ENCODE measurements at places on chromosomes 11 and 22.

GRCh38 chr11:127013550-127013949, 13.0 kb upstream of the KIRREL3 start:
- DNase-seq = no peak

DNA sequence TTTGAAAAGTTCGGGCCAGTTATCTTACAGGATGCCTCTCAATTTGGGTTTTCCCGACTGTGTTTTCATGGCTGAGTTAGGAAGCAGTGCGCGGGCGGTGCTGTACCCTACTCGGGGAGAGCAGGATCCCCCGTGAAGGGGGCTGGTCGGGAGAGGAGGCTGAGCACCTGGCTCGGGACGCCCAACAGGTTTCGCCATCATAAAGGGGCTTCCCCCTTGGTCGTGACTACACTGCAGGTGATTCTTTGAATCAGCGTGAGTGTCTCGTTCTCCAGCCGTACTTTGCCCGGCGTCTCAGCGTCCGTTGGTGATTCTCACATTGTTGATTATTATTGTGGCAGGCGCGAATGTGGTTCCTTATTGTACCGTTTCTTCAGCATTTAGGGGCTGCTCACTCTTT, 46.6 kb downstream of the ST14 start:
- no peak for DNase-seq

GRCh38 chr11:133038850-133039249, 493.5 kb downstream of the OPCML start:
- DNase-seq = no peak

DNA sequence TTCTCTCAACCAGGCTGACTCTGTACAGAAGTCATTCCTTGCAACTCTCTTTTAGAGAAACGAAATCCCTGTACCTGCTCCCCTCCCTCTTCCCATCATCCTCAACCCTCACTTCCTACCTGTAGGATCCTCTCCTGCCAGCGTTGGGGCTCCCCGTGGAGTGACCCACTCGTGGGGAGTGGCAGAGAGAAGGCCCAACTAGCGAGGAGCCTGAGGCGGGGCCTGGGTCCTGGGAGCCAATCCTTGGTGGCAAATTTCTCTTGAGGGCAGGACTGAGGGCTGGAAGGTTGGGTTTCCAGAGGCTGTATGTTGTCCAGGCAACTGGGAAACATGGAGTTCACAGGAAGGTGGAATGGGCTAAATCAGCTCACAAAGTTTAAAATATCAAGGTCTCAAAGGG, 10.4 kb downstream of the NHERF4 start:
- no peak for DNase-seq

DNA sequence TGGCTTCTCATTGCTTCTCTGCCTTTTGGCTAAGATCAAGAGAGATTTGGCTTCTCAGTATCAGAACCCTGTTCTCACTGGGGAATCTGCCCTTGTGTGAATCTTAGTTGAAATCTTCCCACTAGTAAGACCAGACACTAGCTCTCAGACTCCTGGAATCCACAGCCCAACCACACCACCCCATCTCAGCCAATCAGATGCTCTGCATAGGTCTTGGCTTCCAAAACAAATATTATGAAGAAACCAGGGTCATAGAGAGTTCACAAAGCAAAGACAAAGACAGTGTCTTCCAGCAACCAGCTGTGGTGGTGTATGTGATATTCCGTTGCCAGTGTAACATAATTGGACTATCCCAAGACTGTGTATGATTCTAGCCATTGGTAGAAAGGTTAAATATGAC, 5.4 kb downstream of the OR8B12 start:
- DNase-seq = no peak

DNA sequence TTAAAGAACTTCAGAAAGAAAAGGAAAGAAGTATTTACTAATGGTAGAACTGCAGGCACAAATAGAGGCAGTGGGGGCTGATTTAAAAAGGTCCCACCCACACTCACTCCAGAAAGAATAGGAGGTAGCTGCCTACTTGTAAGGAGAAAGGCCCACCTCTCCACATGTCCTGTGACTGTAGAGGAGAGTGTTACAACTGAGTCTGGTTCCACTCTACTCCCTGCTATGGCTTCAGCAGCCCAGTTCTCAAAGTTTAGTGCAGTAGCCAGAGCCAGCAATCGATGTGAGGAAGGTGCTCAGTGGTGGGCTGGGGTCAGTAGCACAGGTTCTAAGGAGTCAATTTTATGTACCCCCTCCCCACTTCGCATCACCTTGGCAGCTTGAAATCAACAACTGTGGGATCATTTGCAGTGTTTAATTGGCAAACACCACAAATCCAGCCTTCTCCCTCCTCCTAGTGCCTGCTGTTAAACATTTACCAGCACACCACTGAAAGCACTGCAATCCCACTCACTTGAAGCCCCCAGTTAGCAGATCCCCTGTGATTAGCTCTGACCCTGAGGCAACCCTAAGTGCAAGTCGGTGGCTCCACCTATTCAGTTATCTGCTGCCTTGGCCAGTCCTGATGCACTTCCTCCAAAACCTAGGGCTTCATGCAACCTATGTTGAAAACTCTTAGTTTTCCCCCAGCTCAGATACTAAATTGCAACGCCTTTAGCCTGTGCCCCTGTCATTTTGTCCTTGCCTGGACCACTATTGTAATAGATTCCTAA, 146.6 kb downstream of the BBOX1 start:
- DNase-seq = no peak

DNA sequence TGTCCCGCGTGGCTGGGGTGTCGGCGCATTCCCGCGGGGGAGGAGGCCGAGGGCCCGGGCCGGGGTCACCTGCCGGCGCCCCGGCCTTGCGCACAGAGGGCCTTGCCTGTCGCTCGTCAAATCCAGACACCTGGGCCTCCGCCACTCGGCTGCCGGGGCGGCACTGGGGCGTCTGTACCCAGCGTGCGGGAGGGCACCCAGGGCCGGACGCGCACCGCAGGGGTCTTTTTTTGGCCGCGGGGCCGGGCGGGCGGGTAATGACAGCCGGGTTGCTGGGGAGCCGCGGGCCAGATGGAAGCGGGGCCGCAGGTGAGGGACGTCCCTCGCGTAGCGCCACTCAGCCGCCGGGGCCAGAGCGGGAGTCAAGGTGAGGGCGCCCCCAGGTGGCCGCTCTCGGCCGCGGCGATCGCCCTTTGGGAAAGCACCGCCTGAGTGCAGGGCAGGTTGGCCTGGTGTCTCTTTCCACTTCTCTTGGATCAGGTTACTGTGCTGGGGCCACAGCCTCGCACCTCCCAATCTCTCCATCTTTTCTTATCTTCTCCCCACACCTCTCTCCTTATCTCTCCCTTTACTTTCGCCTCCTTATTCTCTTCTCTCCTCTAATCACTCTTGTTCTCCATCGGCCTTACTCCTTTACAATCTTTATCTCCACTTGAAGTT, 3.5 kb downstream of the PHLDB1 start:
- DNase-seq = peak; percentile 77

DNA sequence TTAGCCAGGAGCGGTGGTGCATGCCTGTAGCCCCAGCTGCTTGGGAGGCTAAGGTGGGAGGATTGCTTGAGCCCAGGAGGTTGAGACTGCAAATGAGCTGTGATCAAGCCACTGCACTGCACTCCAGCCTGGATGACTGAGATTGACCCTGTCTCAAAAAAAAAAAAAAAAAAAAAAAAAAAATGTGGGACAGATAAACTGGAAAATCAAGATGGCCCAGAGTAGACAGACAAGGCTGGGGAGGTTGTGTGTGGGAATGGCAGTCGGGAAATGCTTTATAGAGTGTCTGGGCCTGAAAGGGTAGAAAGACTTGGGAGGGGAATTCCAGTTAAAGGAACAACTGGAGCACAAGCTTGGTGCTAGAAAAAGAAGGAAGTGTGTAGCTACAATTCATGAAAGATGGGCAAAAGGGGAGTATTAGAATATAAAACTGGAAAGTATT, 18.2 kb upstream of the WDR74 start:
- DNase-seq = no peak

GRCh38 chr11:127675581-127675980, 675.0 kb upstream of the KIRREL3 start:
- DNase-seq = no peak

DNA sequence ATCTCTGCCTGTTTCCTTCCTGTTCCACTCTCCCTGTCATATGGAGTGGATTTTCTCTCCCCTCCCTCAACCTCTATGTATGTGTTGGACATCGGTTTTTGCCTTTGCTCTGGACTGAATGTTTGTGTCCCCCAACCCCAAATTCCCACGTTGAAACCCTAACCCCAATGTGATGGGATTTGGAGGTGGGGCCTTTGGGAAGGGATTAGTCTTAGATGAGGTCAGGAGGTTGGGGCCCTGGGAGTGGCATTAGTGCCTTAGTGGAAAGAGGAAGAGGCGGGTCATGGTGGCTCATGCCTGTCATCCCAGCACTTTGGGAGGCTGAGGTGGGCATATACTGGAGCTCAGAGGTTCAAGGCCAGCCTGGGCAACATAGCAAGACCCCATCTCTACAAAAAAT, 11.6 kb downstream of the TP53AIP1 start:
- DNase-seq = no peak

DNA sequence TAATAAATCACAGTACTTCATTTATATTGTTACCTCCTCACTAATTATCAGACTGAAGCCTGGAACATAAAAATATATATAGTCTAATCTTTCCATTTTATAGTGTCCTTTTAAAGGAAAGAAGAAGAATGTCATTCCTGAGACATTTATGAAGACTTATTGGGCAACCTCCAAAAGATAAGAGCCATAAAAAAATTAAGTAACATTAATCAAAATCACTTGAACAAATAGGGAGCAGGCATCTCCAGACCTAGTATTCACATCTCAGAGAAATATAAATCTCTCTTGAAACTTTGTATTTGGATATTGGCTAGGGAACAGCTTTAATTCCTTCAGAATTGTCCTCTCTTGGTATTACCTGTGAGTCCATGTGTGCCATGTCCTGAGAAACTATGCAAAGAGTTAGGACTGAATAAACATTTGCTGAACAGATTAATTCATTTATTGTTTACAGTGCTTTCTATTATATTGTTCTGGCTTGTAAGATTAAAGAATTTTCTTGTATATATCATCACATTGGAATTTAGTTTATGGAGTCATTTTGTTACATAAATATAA, 530.5 kb upstream of the LRRC4C start:
- DNase-seq = no peak

DNA sequence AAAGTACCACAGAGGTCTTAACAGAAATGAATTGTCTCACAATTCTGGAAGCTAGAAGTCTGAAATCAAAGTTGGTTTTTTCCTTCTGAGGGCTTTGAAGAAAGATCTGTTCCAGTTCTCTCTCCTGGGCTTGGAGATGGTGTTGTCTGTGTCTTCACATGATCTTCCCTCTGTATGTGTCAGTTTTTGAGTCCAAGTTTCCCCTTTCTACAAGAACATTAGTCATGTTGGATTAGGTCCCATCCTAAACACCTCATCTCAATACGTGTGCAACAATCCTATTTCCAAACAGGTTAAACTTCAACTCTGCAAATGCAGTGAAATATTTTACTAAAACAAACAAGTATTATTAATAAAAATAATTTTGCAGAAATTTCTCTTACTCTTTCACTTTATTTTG, 3.1 kb upstream of the PTS start:
- DNase-seq = no peak

DNA sequence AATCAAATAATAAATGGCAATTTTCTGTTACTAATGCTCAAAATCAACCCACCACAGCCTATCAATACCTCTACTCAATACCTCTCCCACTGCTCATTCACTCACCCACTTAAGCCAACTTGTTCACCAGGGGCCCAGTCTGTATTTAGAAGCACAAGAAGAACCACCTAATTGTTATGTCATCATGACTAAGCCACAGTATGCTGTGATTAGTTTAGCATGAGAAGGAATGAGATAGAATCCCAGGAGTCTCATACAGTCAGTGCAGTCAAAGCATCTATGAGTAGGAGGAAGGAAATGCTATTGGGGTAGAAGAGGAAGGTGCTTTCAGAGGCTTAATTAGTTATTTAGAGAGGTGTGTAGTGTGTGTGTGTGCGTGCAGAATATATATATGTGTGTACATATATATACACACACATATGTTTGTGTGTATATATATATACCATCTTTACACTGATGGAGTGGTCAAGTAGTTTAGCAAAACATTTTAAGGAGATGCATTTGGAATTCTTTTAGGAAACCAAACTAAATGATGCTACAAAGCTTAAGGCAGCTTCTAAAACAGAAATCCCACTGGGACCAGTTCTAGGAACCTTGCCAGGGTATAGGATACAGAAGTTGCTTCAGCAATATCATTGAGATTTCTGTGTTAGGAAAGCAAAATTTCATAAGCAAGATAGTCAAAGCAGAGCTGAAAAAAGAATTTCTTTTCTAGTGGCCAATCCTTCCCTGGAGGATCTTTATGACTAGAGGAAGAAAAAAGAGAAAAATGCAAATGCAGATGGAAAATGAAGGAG, 27.5 kb downstream of the KCNA4 start:
- DNase-seq = no peak

GRCh38 chr22:20741634-20742581, 32.0 kb upstream of the SERPIND1 start:
- peak; percentile 5 for DNase-seq

DNA sequence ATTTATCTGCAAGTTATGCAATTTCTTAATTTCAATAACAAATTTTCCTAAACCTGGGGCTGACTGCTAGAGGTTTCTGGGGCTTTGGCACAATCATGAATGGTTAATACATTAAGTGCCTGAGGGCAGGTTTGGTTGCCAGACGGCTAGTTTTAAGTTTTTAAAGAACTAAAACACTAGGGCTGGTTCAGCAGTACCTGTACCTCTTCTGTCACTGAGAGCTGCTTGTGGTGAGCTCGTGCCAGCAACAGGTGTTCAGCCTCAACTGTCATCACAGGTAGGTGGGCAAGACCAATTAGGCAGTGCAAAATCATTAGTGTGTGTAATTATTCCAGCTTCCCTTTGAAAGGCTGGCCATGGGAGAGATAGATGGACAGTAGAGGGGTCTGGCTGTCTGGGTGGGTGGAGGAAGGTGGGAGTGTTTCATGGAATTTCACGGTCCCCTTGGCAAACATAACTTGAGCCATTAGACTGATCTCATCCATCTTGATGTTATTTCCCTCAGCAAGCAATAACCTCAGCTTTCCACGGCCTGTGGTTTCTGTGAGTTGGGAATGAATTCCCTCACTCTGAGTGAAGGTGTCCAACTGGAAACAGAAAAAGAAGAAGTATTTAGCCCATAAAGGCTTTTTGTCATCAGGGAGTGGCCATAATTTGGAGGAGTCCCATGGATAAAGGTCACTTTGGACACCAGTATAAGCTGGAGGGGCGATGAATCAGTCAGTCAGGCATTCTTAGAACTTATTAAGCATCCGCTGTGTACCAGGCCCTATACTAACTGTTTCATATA, 114.8 kb downstream of the SNX19 start:
- no peak for DNase-seq

- peak; percentile 17 for DNase-seq
Measured at GRCh38 chr11:83157594-83158356, 844 bp downstream of the PCF11 start.

GRCh38 chr11:57197762-57198161, 16.0 kb downstream of the LRRC55 start:
- DNase-seq = no peak

DNA sequence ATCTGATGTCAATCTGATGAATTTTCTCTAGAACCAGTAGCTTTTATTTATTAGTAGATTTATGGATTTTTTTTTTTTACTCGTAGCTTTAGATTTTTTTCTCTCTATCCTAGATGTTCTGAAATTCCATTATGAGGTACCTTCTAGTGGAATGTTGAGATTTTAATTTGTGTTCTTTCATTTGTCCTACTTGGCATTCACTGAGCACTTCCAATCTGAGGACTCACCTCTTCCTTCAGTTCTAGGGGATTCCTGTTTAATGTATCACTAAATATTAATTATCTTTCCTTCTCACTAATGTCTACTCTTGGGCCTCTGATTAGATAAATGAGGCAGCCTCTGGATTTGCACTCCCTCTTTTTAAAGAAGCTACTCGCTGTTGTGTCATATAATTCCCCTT, 40.2 kb upstream of the WNT7B start:
- DNase-seq = no peak
